Fibroblast of skin of right biceps (primary cell): ENCODE measurements at places on chromosomes 6 and 20.

GRCh38 chr6:14429396-14429795 lies 311.8 kb downstream of the CD83 start:
- DNase-seq: no peak

- no peak for DNase-seq
These were observed 22.7 kb upstream of the NTSR1 start for GRCh38 chr20:62685781-62686555.

DNA sequence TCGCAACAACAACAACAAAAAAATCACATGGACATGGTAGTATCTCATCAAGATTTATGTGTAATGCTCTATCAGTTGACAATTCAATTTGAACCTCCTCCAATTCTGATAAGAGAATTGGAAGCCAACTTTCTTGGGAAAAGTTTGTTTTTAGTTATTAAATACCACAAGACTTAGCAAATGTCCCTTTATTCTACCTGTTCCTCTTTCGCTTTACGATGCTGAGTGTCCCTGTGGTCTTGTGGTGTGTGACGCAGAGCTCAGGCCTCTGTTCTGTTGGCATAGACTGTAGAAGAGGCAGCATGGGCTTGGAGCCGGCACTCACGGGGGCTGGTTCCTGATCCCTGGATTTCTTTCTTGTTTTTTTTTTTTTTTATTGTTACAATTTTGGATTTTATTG lies 76.7 kb downstream of the PSMB1 start:
- no peak for DNase-seq

GRCh38 chr20:38194971-38195504 lies 30.0 kb upstream of the TGM2 start:
- DNase-seq: no peak

DNA sequence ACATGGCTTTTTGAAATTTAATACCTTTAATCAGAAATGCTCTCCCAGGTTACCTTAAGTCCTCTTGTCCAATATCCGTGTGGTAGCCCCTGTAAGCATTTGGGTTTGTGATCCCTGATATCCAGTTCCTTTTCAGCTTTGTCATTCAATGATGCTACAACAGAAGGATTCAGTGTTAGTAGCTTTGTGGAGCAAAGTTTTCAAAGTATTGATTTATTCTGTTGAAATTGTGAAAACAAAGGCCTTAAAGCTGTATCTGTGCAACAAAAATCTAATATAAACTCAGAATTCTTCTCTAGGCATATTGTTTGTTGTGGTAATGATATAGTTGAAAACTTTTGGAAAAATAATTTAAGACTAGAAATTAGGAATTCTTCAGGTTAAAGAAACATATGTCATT lies 91.9 kb downstream of the ADGRB3 start:
- DNase-seq: no peak

DNA sequence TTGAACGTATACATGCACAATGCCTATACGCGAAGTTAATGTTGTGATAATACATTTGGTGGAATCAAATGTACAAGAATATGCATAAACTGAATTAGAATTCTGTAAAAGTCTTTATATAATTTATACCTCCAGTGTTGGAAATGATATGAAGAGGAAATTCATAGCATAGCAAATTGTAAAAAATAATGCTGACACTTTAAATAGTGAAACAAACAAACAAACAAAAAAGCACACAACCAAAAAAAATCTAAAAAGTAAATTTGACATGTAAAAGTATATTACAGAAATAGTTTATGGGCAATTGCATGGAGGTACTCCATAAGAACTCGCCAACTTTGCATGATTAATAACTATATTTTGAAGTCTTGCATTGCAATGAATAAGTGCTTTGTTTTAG lies 780.9 kb downstream of the TBC1D32 start:
- no peak for DNase-seq

DNA sequence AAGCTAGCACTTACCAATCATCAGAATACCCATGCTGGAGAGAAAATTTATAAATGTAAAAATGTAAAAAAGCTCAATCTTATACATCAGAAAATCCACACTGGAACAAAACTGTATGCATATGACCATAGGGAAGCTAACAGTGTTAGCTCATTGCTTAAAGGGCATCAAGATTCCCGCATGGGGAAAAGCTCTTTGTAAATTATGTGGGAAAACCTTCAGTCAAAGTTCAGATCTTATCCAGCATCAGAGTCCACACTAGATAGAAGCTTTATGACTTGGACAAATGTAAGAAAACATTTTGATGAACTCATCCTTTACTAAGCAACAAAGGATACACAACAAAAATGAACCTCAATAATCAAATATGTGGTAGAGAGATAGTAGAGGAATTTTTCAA lies 34.7 kb downstream of the ZKSCAN8 start:
- no peak for DNase-seq

GRCh38 chr6:80005406-80005805 lies 957 bp downstream of the TTK start:
- DNase-seq: no peak

GRCh38 chr6:24274441-24275083 lies 83.3 kb downstream of the DCDC2 start:
- DNase-seq: no peak

DNA sequence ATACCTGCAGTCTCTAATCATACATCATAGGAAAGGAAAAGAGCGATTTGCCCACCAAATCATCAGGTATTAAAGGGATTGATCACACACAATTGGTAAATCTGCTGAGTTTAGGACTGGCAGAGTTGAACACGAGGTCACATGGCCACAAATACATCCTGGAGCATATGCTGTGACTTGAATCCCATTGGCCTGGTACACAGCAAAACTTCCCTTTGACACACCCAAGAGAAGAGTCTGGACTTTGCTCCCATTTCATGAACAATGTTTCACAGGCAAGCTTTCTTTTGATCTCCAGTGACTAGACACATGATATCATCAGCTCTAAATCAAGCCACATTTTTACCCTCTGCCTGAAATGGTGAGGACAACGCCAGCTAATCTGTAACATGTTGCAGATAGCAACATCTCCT lies 117.9 kb downstream of the ISM1 start:
- DNase-seq: no peak

DNA sequence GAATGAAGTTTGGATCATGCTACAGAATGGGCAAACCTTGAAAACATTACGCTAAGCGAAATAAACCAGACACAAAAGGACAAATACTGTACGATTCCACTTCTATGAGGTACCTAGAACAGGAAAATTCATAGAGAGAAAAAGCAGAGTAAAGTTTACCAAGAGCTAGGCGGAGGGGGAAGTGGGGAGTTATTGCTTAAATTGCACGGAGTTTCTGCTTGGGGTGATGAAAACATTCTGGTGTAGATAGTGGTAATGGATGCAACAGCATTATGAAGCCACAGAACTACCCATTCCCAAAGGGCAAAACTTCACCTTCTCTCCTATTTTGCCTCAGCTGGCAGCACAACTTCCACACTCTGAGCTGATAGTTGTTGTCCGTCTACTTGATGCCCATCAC lies 6.4 kb upstream of the PDYN start:
- DNase-seq: no peak

DNA sequence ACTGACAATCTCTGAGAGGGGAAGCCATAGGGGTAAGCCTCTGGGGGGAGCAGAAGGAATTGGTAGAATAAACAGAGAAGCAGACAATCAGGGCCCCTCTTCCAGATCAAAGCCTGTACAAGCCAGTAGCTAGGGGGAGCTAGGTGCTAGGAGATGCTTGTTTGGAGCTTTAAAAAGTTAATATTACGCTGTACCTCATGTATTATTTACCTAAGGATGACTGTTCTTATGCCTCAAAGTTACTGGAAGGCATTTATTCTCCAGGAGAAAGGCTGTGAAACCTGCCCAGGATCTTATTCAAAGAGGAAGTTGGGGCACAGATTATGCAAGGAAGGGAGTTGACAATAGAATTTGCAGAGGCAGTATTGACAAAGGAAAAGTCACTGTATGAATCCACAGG lies 111.8 kb upstream of the SLC35F1 start:
- no peak for DNase-seq

DNA sequence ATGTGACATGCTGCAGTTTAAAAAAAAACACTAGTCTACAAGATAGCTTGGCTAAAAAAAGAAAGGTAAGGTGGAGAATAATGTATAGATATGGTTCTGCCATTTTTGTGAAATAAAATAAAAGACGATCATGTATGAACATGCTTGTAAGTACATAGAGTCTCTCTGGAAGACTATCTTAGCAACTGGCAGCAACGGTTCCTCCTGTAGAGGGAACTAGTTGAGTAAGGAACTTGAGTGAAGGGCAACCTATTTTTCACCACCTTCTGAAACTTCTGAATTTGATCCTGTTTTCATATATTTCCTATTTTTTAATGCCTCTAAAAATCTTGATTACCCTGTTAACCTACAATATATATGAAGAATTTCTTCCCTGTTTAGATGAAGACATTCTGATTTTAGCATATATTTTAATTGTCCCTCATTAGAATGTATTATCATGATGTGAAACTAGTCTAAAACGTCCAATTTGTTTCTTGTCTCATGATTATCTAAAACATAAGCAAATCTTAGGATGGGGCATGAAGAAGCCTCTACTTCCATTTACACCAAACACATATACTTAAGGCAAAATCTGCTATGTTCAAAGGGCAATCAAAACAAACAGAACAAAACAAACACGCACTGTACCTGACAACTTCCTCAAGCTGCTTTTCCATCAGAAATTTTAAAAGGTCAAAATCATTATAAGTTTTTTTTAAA lies 202.5 kb downstream of the ISM1 start:
- DNase-seq: no peak

- peak; percentile 17 for DNase-seq
These were observed 10.3 kb upstream of the C6orf58 start for GRCh38 chr6:127566651-127567050.

GRCh38 chr6:20802596-20802995 lies 268.3 kb downstream of the CDKAL1 start:
- no peak for DNase-seq

DNA sequence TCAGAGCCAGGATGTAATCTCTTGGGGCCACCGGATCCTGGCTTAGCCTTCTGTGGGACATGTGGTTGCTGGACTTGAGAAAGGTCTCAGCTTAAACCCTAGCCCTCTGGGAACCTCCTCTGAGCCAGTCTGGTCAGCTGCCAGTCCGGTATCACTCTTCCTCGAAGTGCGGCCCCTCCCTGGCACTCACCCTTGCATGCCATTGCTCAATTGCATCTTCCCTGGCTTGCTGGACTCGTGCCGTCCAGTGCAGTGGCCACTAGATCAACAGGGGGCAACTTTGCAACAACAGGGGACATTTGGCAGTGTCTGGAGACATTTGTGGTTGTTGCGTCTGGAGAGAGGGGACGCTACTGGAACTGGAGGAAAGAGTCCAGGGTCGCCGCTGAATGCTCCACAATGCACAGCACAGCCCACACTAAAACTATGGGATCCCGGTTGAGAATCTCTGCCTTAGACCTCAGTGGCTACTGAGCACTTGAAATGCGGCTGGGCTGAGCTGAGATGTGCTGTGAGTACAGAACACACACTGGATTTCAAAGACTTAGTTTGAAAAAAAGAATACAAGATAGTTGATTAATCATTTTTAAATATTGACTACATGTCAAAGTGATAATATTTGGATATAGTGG lies 152.1 kb downstream of the TFAP2C start:
- DNase-seq: no peak

DNA sequence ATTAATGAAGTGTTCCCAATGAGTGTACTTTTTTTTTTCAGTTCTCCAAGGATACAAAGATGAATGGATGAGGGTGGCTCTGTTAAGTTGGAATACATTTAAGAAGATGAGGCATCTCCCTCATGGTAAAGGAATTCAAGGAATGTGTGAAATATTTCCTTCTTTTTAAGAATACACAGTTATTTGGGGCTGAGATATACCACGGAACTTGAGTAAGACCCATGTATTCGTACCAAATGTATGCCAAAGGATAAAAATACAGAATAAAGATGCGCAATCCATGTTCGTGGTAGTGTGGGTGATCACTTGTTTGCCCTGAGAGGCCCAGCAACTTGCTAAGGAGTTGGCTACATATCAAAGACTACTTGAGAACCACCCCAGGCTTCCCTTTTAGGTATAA lies 164.2 kb upstream of the TCF21 start:
- peak; percentile 87 for DNase-seq

DNA sequence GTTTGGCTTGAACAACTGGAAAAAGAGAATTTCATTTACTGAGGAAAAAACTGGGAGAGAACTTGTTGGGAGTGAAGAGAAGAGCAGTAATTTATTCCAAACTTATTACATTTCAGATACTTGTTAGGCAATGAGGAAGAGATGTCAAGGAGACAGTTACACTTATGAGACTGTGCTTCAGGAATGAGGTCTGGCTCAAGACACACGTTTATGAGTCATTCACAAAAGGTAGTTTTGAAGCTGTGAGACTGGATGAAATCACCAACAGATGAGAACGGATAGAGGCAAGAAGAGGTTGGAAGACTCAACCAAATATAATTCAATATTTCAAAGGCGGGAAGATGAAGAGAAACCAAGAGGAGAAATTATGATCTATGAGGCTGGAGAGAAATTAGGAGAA lies 70.6 kb upstream of the DEFB112 start:
- DNase-seq: peak; percentile 3

DNA sequence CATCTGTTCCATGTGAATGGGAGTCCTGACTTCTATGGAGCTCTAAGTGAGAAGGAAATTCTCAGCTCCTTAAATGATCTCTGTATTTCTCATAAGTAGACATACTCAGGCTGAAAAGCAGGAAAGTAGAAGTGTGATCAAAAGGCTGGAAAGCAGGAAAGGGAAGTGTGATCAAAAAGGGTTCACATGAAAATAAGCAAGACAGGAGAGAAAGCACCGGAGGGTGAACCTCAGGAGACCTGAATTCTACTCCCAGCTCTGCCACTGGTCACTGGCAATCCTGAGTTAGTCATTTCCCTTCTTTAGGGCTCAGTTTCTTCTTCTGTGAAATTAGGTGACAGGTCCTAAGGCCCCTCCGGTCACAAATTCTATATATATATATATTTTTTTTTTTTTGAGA lies 55.5 kb upstream of the TRERF1 start:
- DNase-seq: no peak

GRCh38 chr20:40241596-40242343 lies 447.3 kb downstream of the MAFB start:
- DNase-seq: no peak

- DNase-seq: peak; percentile 45
These were observed 392.5 kb upstream of the SASH1 start for GRCh38 chr6:147949981-147950622.

- no peak for DNase-seq
These were observed 62.6 kb downstream of the BACH2 start for GRCh38 chr6:90233994-90234393.

DNA sequence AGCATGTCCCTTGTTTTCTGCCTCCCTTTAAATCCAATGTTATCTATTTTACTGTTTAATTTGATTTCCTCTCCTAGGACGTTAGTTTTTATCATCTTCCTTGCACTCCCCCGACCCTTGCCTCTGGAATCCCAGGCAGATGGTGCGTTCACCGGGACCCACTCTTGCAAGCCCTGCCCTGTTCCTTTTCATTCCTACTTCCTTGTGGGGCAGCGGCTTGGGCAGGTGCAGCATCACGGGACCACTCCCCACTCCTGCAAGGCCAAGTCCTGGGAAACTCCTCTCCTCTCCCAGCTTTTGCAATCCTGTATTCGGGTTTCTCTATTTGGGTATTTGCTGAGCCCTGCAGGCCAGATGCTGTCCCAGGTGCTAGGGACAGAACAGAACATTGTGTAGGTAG lies 5.8 kb upstream of the CDH4 start:
- DNase-seq: no peak

GRCh38 chr6:45424451-45424861 lies 46.7 kb upstream of the SUPT3H start:
- no peak for DNase-seq
